ENCODE measurements at places on chromosomes 5 and 9. TPM values are rescaled to one million over a fixed set of nuclear protein-coding genes. Genes with fewer than 3 reads are reported as not detected.

The CDX1 gene
- total RNA-seq: not detected

The CDKN2A gene
- total RNA-seq: 22.4 TPM

The DND1 gene
- total RNA-seq: 0.14 TPM

The RGMB gene
- 20.9 TPM for total RNA-seq

The CHSY3 gene
- total RNA-seq: 2.5 TPM

The OR1J1 gene
- not detected for total RNA-seq

The C6 gene
- not detected for total RNA-seq

The C9 gene
- not detected for total RNA-seq

The SHOC1 gene
- total RNA-seq: 0.07 TPM

The EMB gene
- total RNA-seq: 4.3 TPM

The PCDHB10 gene
- under 0.01 TPM for total RNA-seq

The ZNF367 gene
- 10.8 TPM for total RNA-seq

The IER5L gene
- 43.2 TPM for total RNA-seq

The EPB41L4B gene
- 5.9 TPM for total RNA-seq

The MSX2 gene
- total RNA-seq: 3.7 TPM

The ADAMTS19 gene
- 0.72 TPM for total RNA-seq

The LCN15 gene
- total RNA-seq: not detected

The ZNF483 gene
- total RNA-seq: 2.5 TPM

The SIT1 gene
- not detected for total RNA-seq

The DMRT3 gene
- total RNA-seq: 1.4 TPM

The SYNPO gene
- total RNA-seq: 0.43 TPM

The SMIM15 gene
- 70.5 TPM for total RNA-seq

The PAXX gene
- total RNA-seq: 81.7 TPM

The PCDHGC5 gene
- 0.06 TPM for total RNA-seq

The CACFD1 gene
- 4.3 TPM for total RNA-seq

The MLANA gene
- not detected for total RNA-seq

The PRKACG gene
- not detected for total RNA-seq

The SMU1 gene
- total RNA-seq: 17.9 TPM

The PFDN1 gene
- 159 TPM for total RNA-seq

The ZDHHC11B gene
- total RNA-seq: 0.29 TPM

The CDC25C gene
- 17.6 TPM for total RNA-seq

The HACD4 gene
- 2.0 TPM for total RNA-seq

The ASPN gene
- total RNA-seq: not detected

The SLC1A3 gene
- total RNA-seq: 1.3 TPM

The COL23A1 gene
- not detected for total RNA-seq

The RUSC2 gene
- total RNA-seq: 21.7 TPM

Measured in epithelial cell of proximal tubule (primary cell).